ENCODE measurements at places on chromosomes 2 and 18.

DNA sequence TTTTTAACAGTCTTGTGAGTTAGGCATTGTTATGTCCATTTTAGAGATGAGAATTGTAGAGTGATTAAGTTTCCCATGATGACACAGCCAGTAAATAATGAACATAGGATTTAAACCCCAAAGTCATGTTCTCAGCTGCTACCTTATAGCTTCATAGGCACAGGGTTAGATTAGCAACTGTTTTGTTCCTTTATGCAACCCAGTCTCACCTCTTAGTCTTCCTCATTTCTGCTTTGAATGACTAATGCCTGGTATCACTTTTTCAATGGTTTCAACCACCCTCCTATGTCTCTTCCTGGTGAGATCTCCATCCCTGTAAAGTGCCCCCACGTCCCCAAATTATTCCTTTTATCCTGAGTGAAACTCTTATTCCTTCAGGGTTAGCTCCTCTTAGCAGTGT lies 44.3 kb downstream of the MFSD6 start:
- no peak for DNase-seq

DNA sequence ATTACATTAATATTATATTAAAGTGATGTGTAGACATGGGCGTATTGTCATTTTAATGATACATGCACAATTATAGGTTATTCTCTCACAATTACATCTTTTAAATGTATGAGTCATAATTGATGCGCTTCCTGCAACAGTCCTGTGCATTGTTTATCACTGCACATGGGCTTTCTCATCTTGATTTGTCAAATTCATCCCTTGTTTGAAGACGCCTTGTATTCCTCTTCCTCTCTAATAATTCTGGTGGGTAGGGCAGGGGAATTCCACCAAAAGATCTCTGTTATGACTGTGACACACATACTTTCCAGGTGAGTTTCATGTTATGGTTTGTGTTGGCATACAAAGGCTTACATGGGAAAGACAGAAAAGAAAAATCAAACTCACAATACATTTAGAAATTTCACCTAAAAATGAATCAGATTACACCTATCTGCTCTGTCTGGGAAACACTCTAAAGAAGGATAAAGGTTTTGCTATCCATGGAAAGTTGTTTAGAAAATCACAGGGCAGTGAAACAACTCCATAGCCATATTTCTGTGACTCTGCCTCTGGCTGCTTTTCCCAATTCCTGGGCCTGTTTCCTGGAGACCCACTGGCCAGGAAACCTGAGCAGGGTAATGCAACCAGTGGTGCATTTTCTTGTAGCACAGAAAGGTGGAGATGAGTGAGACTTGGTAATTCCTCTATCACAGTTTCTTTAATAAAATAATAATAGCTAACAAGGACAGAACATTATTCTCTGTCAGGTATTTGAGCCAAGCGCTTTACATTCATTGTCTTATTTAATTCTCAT lies 13.2 kb downstream of the SLC9A2 start:
- no peak for DNase-seq

DNA sequence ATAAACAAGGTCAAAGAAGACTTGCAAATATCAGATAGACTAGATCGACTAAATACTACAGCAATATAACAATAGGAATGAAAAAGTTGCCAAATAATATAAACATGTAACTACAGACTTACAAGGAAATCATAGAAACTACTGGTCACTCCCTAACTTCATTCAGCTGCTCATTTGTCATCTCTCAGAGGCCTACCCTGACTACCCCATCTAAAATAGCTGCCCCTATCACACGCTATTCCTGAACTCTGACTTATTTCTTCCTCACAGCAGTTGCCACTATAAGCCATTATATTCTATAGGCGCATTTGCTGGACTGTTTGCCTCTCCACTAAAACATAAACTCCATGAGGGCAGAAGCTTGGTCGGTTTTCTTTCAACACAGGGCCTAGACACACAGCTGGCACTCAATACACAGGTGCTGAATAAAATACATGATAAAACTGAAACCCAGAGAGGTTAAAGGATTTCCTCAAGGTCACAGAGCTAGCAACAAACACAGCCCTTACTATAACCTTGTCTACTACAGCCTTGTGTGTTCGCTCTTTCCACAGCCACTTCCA lies 1.8 kb downstream of the STRN start:
- DNase-seq, result no peak

GRCh38 chr2:113940891-113941290 lies 51.0 kb downstream of the ACTR3 start:
- no peak for DNase-seq

DNA sequence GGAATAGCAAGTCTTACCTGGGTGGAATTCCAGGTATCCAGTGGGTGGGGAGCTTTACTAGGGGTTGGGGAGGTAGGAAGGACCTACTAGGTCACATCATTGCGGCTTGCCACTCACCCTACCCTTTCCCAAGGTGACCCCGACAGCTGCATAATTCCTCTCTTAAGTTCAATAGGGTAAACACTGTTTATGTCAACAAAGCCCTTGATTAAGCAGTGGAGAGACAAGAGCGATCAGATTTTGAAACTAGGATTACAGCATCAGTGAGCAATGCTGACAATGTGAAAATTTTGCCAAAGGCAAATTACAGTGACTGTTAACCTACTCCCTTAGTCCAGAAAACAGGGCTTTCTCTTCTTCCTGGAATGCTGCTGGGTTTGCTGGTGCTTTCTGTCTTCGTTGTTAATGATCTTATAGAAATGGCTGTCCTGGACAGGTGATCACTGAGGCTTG lies 14.5 kb downstream of the SLC19A3 start:
- peak; percentile 14 for DNase-seq

DNA sequence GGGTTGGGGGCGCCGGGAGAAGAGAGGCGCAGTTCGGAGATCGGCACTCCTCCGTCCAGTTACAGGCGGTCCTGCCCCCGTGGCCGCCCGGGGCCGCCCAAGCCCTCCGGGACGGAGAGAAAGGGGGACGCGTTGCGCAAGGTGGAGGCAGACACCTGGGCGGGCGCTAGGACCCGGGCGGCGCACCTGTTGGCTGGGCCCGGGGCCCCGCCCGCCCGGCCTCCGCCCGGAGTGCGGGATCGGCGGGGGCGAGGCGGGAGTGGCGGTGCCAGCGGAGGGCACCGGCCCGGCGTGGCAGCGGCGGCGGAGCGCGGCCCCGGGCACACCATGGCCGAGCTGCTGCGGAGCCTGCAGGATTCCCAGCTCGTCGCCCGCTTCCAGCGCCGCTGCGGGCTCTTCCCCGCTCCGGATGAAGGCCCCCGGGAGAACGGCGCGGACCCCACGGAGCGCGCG lies at the start of gene SGPP2:
Gene SGPP2, plus strand, starts transcription at position 268 of the 453 bp plus-strand sequence. Its CDS starts 60 bp downstream, at position 328.
- DNase-seq, result no peak

DNA sequence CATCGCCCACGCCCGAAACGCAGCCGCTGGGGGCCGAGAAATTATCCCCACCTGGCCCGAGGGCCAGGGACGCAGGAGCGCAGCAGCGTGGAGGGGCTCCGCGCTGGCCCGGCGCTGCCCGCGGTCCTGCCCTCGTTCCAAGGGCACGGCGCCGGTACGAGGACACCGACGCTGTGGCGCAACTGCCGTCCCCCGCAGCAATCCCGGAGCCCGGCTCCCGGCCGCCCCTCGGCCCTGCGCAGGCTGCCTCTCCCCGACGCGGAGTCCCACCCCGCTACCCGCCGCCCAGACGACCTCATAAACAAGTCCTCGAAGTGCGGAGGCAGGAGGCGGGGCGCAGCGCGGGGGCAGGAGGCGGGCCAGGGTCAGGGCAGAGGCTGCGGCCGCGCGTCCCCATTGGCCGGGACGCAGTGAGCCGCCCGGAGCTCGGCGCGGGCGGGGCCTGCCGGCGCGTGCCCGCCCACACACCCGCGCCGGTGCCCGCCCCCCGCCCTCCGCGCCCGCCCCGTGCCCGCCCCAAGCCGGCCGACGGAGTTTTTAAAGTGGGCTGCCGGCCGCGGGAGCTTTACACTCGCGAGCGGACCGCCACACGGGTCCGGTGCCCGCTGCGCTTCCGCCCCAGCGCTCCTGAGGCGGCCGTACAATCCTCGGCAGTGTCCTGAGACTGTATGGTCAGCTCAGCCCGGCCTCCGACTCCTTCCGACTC lies at the start of gene EPAS1:
Gene EPAS1, plus strand, starts transcription at position 568 of the 706 bp plus-strand sequence. CDS start 505 bp downstream, outside the sequence.
- DNase-seq, result peak; percentile 72

DNA sequence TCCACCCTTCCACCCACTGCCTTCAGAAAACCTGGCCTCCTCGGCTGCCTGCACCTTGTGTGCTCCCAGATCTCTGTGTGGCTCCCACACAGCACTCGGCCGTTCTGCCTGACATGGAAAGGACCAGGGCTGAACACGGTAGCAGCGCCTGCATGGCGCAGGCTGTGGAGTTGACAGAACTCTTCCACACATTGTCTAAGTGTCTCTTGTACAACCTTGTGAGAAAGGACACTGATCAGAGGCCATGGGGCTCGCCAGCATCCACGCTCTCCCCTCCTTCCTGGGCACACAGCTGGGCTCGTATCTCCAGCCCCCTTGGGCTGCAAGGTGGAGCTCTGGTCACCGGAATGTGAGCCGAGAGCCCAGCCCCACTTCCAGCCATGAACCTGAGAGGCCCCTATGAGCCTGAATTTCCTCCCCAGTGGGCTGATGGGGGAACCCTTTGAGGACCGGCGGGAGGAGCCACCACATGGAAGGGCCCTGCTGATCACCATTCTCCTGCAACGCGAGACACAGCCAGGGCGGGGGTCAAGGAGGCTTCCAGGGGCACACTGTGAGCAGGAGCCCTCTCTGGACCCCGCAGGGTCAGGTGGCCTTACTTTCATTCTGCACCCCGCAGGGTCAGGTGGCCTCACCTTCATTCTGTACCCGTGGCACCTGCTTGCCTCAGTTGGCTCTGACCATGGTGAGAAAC lies 314.2 kb upstream of the MYT1L start:
- no peak for DNase-seq

DNA sequence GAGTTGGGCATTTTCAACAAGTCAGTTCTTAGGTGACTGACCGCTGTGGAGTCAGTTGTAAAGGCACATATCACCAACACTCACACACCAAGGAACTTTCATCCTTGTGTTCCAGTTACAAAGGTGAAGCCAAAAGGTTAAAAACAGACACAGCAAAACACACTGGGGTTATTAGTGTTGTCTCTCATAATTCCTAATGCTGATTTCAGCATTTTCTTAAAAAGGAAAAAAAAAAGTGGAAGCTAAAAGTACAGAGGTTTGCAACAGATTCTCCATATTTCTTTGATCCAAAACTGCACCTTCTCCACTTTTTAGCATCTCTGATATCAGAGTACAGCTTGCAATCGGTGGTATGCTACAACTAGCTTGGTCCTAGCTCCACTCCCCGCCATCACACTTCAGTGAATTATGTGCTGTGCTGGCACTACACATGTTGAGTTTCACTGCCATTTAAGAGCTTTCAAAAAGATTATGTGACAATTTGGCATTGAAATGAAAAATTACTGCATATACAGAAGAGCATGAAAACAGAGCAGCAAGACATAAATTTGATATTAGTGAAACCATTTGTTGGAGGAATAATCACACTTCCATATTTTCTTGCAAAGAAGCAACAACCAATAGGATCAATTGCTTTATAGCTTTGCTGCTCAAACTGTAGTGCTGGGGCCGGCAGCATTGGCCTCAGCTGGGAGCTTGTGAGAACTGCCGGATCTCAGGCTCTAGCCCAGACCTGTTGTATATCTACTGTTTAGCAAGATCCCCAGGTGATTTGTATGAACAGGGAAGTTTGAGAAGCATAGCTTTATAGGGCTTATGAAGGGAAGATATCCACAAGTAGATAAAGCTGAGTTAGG lies 62.3 kb upstream of the DAPL1 start:
- DNase-seq, result no peak

DNA sequence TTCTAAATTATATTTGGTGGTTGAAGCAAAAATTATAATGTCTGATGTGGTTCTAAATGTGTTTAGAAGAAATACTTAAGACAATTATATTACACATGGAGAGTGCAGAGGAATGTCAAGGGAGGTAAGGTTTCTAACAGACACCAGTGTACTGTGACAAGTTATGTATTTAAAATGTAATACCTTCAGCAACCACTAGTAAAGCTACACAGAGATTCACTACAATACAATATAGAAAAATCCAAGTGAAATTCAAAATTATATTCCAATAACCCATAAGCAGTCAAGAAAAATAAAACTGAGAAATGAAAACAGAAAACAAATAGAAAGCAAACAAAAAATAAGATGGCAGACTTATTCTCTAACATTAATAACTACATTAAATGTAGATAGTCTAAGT lies 249.5 kb upstream of the KLHL14 start:
- no peak for DNase-seq

DNA sequence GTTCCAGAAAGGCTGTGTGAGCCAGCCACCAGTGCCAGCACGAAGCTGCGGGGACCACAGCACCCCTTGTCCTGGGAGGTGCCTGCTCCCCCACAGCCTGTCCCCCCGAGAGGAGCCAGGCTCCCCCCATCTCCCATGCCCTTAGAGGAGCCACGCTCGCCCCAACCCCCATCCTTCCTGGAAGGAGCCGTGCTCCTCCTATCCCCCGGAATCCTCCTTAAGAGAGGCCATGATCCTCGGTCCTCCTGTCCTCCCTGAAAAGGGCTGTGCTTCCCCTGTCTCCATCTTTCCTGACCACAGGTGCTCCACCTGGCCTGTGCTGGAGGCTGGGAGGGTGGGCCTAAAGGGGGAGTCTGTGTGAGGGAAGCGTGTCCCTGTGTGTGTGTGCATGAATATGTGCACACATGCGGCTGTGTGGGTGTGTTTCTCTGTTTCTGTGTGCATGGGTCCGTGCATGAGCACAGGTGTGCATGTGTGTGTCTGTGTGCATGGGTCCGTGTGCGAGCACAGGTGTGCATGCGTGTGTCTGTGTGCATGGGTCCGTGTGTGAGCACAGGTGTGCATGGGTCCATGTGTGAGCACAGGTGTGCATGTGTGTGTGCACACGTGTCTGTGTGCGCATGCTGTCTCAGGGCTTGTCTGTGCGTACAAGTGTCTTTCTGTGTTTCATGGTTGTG lies 80.3 kb downstream of the RTP5 start:
- DNase-seq, result no peak

DNA sequence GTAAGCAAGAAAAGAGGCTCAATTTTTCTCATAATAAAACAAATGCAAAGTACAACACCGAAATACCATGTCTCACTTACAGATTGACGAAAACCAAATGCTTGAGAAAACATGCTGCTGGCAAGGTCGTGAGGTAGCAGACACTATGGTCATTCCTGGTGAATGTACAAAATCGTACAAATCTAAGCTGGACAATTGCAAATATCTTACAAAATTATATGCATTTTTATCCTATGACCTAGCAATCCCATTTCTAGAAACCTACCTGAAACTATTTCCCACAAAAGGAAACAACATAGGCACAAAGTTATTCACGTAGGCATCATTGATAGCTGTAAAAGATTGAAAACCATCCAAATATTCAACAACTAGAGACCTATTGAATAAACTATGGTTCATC lies 54.0 kb downstream of the SCG2 start:
- DNase-seq, result no peak

DNA sequence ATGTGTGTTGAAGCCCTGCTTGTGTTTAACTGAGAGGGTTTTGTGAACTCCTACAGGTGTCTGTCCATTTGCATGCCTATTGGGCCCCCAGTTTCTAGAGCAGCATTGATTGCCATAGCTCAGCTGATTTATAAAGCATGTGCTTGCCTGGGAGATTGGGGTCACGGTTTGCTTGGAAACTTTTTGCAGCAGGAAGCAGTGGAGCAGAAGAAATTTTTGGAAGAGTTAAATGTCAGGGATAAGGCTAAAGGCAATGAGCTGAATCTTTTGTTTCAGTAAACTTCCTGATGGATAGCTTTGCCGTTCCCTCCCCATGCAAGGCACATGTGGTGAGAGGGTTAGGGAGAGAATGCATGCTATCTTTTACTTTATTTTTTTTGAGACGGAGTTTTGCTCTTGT lies 102.2 kb downstream of the PTPRM start:
- DNase-seq, result no peak
